NCI-H1048 (cell line): ENCODE measurements at places on chromosomes 11 and 22.

DNA sequence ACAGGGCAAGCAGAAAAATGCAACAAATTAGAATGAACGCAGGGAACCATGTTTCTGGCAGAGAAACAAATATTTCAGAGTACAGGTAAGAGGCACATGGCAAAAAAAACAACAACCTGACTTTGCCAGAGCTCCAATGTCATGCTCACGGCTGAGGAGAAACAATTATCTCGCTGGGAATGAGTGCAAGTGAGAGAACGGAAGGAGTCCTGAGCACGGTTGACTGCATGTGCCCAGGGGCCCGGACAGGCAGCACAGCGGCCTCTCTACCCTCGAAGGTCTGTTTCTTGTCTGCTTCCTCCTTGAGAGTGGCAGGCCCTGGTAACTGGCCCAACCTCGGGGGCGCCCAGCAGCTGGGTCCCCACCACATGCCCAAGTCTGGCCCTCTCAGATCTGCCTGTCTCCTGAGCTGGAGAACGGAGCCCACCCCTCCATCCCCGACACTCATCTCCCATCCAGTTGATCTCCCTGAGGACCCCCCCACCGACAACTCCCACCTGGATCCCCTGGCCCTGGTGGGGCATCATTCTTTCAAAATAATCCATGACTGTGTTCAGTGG is 24.6 kb upstream of the RTN4R start:
- DNase-seq = no peak

DNA sequence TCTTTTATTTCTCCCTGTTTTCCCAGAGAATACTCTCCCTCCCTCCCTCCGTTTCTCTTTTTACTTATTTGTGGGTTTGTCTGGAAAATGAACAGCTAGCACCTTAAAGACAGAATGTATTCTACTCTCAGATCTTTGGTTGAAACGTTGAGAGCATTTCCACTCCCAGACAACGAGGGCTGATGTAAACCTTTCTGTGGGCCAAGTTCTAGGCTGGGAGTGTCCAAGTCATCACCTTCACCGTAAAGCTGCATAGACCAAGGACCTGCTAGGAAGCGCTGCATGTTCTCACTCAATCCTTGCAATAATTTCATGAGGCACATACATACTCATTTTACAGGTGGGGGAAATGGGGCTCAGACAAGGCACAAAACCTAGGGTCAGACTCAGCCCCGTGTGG is 32.4 kb downstream of the MYH9 start:
- no peak for DNase-seq

DNA sequence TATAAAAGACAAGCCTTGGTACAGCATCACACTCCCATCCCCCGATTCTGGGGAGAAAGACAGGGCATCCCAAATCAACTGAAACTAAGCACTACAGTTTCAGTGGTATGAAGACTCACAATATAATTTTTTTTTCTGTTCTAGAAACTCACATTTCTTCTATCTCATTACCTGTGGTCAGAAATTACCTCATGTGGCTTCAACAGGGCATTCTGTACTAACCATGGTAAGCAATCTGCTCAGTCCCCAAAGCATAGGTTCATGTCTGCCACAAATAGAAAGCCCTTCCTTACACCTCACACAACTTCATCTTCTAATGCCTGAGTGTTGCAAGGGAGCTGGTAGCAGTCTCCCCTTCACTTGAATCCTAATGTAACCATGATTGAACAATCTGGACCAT is 147.4 kb upstream of the POU2AF2 start:
- no peak for DNase-seq

- no peak for DNase-seq
These were observed 15.2 kb upstream of the POLD3 start for GRCh38 chr11:74577181-74577580.

DNA sequence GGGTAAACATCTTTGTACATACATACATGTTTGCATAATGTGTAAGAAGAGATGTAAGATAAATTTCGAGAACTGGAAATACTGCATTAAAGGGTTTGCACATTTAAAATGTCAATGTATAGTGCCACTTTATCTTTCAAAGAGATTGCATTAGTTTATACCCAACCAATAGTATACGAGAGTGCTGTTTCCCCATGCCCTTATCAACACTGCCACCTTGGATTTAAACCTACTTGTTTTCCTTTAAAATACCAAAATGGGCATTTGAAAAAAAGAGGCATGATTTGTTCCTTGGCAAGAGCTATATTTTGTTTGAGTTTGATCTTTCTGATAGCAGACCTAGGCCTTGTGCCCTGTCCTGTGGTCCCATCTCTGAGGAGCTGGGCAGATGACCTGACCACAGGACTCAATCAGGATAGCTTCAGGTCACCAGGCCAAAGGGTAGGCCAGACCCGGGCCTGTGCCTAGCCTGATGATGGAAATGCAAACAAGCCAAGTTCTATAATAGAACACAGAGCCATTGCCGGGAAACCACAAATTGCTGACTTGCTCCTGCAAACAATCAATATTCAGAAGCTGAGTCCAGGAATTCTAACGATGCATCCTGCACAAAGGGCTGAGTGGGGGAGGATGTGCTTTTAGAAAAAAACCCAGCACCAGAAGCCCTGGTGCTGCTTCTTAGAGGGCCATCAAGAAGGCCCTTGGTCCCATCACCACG is 16.9 kb upstream of the ALG8 start:
- no peak for DNase-seq

DNA sequence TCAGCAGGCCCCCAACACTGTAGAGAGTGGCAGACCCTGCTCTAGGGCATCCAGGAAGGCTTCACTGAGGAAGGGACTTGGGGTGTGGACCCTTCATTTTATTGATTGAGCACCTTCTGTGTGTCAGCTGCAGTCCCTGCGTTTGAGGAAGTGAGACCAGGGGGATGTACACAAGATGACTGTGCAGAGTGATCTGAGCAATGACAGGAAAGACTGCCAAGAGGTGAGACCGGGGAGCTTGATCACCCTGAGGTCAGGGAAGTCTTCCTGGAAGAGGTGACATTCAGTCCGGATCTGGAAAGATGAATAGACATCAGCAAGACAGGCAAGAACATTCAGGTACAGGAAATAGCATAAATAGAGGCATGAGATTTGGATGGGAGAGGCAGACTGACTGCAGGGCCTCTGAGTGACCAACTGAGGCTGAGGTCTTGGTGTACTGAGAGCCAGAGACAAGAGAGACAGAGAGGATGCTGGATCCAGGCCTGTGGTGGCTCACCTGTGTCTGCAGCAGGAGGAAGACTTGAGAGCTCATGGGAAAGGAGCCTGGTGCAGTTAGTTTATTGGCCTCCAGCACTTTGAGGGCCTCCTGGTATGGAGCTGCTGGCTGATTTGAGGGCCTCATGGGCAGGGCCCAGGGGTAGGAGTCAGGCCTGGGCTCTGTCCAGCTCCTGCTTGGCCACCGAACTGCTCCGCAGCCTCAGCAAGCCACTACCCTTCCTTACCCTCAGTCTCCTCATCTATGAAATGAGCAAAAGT is 5.2 kb downstream of the DGAT2 start:
- DNase-seq = no peak

DNA sequence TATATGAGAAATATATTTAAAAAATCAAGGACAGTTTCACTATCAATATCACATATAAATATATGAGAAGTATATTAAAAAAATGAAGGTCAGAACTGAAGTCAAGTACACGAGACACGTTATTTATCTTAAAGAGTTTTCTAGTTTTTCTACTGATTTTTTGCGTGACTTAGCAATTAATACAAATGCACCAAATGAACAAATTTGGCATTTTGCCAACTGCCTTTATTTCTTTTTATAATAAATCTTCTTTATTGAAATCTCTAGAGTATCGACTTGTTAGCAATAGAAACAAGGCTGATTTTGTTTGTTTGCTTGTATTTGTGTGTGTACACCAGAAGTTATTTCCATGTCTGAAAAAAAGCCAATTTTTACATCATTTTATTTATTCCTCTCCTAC is 1684.7 kb upstream of the RAG2 start:
- no peak for DNase-seq

DNA sequence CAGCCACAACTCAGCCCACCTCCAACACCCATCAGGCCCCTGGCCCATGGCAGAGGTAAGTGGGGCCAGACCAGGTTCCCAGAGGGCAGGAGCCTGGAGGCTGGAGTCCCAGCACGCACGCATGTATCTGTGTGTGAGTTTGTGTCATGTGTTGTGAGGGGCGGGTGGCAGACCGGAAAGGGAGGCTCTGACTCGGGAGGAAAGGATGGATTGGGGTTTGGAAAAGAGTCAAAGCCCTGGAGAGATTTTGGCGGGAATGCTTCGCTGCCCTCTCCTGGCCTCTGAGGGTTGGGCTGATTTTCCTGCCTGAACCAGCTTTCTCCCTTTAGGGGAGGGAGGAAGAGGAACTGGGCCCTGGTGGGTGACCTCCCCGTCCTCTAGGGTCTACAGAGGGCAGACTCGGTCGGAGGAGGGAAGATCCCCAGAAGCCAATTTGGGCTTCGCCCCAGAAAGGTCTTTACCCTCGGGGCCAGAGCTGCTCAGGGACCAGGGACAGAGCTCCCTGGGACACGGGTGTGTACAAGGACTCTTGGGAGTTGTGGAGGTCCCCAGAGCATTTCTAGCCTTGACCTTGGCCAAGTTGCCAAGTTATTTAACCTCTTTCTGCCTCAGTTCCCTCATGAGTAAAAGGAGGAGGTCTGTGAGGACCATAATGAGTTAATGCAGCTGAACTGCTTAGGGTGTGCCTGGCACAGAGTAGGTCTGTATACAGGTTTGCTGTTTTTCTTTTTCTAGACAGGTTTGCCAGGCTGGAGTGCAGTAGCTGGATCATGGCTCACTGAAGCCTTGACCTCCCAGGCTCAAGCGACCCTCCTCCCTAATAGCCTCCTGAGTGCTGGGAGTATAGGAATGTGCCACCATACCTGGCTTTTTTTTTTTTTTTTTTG is 6.9 kb downstream of the C11orf68 start:
- no peak for DNase-seq

GRCh38 chr22:39897841-39898240 is 3.0 kb upstream of the GRAP2 start:
- no peak for DNase-seq

- no peak for DNase-seq
These were observed 9.0 kb downstream of the PATZ1 start for GRCh38 chr22:31337178-31337577.

GRCh38 chr22:30694640-30695350 is at the start of gene OSBP2:
OSBP2 (plus strand) TSS chr22:30694874; CDS start chr22:30694910, 36 bp downstream.
- no peak for DNase-seq

GRCh38 chr11:92681586-92681985 is 287.9 kb upstream of the MTNR1B start:
- DNase-seq = no peak

DNA sequence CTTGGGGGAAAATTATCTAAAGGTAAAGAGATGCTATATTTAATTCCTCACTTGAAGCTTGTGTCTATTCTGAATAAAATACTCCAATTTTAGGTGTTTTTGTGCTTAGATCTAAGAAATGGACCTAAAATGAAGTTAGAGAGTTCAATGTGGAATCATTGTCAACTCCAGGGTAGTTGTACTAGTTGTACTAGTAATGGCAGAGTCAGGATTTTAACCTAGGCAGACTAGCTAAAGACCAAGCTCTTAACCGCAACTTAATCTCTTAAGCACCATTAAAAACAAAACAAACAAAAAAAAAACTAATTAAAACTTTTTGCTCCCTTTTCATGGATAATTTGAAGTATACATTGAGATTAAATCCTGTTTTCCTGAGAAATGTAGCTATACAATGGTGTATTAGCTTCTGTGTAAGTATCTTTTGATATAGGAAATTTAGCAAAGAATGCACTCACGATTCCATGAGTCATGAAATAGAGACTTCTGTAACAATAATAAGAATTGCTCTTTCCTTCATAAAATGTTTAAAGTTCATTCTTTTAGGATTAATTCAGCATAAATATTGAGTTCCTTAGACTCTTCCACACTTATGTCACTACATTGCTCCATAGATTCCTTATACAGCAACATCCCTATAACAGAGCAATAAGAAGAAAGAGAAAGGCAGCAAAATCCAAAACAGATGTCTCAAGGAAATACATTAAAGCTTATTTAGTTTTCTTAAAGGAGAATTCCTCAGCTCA is 26.5 kb upstream of the SOX6 start:
- DNase-seq = no peak

DNA sequence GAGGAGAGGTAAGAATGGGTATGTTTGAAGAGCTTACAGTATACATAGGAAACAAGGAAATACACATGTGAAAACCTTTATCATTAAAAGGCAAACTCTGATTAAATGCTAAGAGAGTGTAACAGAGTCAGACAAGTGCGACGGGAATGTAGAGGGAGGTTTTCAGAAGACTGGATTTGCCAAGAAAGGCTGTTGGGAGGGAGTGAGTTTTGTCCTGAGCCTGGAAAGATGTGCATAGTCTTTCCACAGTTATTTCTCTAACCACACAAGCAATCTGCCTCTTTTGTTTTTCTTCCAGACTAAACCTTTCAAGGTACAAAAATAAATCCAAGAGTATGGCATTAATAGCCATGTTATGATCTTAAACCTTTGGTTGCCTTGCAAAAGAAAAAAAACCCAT is 170.9 kb downstream of the KIRREL3 start:
- no peak for DNase-seq

DNA sequence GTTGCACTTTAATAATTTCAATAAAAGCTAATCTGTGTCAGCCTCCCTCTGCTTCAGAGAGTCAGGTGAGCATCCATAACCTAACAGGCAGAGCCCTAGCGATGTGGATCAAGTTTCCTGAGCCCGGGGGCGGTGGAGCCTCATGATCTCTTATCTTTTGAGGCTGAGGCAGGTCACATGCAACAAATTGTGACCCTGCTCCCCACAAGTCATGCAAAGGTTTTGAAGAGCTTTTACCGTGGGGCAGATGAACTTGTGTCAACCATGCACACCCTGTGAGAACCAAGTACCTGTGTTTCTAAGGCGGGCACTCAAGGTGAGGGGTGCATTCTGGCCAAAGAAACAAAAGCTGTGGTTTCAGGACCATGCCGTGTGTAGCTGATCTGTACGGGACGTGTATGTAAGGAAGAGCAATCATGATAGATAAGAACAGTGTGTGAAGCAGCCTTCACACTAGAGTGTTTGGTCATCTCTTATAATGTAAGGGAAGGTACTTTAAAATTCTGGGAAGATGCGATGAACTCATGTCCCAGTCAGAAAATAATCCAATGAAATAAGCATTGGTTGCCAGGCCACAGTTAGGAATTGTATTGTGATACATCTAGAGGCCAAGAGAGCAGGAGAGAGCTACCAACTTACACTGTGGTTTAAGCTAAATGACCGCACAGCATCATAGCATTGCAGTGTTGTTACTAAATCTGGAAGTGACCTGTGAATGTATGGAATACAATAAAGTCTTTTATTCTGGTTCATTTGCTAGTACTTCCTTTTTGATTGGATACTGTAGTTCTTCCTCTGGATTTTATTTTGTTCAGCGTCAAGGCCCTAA is 49.8 kb downstream of the DKK3 start:
- no peak for DNase-seq

GRCh38 chr11:114073007-114073827 is 13.7 kb downstream of the ZBTB16 start:
- DNase-seq = no peak

- no peak for DNase-seq
These were observed 734 bp upstream of the TMEM123 start for GRCh38 chr11:102453302-102453695.

- DNase-seq = peak; percentile 67
These were observed 88.9 kb downstream of the RASSF10 start for GRCh38 chr11:13098063-13098462.

- no peak for DNase-seq
These were observed 6.5 kb downstream of the OR52E8 start for GRCh38 chr11:5851002-5851401.
